Stimulated activated CD8-positive, alpha-beta memory T cell treated with anti-CD3 and anti-CD28 coated beads, Interleukin-15, amount 100 ng/mL, for 48 hours (primary cell): ENCODE measurements at places on chromosomes 1 and 21.

- DNase-seq: no peak
These were observed 156.5 kb upstream of the UBE2U start for GRCh38 chr1:64046891-64047290.

- DNase-seq: no peak
These were observed 75.5 kb downstream of the ASTN1 start for GRCh38 chr1:177088966-177089365.

GRCh38 chr1:32741059-32741412, 38.5 kb upstream of the SYNC start:
- no peak for DNase-seq

DNA sequence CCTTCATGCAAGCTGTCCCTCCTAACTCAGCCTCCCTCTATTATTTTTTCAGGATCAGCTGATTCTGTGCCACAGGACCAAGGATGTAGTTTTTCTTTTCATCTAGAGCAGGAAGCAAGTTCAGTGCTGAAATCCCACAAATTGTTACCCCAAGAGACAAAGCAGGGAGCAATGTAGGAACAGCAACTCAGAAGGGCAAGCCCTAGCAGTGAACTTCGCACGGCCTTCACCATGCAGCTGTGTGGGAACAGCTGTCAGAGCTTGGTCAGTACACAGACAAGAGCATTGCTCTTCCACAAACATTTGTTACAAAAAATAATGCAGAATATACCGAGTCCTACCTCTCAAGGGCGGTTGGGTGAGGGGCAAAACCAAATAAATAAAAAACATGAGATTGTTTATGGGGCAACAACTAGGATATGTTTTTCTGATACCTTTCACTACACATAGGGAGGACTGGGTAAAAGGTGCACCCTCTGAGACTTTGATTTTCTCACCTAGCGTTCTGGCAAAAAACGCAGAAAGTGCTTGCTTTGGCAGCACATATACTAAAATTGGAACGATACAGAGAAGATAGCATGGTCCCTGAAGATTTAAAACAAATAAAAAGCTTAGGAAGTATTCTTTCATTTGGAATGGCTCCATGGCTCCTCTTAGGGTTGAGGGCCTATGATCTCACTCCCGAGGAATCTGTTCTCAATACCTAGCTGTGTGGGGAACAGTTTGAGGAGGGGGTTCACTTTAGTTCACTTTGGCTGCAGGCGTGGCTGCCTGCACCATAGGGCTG, 37.1 kb upstream of the ANGPTL7 start:
- DNase-seq: no peak

DNA sequence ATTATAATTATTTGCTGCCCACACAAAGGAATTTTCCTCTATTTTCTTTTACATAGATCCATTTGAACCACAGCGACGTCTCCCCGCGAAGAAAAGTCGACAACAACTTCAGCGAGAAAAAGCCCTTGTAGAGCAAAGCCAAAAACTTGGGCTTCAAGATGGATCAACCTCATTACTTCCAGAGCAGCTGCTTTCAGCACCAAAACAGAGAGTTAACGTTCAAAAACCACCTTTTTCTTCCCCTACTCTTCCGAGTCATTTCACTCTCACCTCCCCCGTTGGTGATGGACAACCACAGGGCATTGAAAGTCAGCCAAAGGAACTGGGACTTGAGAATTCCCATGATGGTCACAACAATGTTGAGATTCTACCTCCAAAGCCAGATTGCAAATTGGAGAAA, 7.2 kb downstream of the GORAB start:
- DNase-seq: no peak

GRCh38 chr1:169338617-169339016, 29.0 kb downstream of the NME7 start:
- no peak for DNase-seq

GRCh38 chr1:94101613-94102525, 19.1 kb downstream of the ABCA4 start:
- DNase-seq: no peak

- DNase-seq: peak; percentile 65
These were observed 2.8 kb upstream of the ZBTB7B start for GRCh38 chr1:154999571-155000410.

DNA sequence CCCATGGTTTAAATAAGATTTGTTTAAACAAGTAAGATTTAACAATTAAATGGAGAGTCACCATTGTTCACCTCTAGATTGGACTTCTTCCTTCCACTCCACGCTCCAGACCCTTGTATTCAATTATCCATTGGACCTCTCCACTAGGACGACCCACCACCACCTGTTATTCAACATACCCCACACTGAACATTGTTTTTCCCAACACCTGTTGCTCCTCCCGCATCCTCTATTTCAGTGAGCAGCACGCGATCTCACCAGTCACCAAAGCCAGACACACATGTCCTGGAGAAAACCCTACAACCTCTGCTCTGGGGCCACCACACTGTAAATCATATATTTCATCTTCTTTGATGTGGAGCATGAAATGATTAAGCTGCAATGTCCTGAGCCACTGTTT, 28.6 kb downstream of the ATP8B2 start:
- no peak for DNase-seq

- DNase-seq: peak; percentile 97
These were observed at the start of gene GALE for GRCh38 chr1:23800400-23801337. TSS of gene GALE (minus strand) at chr1:23800754. CDS start at chr1:23799007, 1,747 bp downstream.

- DNase-seq: no peak
These were observed 6.5 kb downstream of the SLC30A7 start for GRCh38 chr1:100902365-100902764.

- no peak for DNase-seq
These were observed 151.7 kb upstream of the ZNF648 start for GRCh38 chr1:182213163-182213562.

- DNase-seq: peak; percentile 15
These were observed 1.1 kb downstream of the CTPS1 start for GRCh38 chr1:40980453-40981121.

DNA sequence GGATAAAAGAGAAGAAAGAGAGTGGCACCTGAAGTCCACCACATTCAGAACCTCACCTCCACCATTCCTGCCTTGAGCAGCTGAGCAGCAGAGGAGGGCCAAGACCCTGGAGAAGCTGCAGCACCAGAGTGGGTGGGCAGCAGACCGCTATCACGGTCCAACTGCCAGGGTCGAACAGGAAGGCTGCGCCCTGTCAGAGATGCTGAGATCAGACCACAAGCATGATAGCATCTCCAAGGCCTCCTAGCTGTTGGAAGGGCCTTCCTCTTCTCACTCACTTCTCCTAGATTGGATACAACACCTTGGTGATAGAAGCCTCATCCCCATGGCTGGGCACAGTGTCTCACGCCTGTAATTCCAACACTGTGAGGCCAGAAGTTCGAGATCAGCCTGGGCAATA, 12.1 kb upstream of the SLC45A3 start:
- no peak for DNase-seq

- no peak for DNase-seq
These were observed 23.3 kb upstream of the RXRG start for GRCh38 chr1:165468253-165468652.

- DNase-seq: no peak
These were observed 1.7 kb upstream of the TNFSF4 start for GRCh38 chr1:173208868-173209267.
